Activated CD4-positive, alpha-beta T cell treated with anti-CD3 and anti-CD28 coated beads for 24 hours (primary cell): ENCODE measurements at places on chromosomes 3 and 15.

GRCh38 chr3:48439820-48440589, at the start of the genes CCDC51 and TMA7:
TSS of gene CCDC51 (minus strand) at chr3:48440119. CDS start at chr3:48435128, 4,991 bp downstream.
TSS of gene TMA7 (plus strand) at chr3:48440257. CDS start at chr3:48440297, 40 bp downstream.
- peak; percentile 96 for DNase-seq

DNA sequence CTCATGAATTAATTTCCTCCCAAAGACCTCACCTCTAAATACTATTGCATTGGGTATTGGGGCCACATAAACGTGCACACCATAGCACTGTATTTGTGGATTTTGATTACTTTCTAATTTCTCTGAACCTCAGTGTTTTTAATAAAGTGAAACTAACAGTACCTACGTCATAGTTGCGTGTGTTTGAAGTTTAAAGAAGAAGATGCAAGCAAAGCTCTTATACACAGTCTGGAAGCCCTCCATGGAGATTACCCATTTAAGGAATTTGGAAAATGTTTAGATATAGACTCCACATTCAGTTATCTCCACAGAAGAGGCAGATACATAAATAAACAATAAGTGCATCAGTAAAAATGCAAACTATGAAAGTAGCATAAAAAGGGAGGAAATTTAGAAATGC, 581.1 kb upstream of the GBE1 start:
- DNase-seq = no peak

- no peak for DNase-seq
Observed at GRCh38 chr3:8237893-8238292, 263.7 kb upstream of the LMCD1 start.

DNA sequence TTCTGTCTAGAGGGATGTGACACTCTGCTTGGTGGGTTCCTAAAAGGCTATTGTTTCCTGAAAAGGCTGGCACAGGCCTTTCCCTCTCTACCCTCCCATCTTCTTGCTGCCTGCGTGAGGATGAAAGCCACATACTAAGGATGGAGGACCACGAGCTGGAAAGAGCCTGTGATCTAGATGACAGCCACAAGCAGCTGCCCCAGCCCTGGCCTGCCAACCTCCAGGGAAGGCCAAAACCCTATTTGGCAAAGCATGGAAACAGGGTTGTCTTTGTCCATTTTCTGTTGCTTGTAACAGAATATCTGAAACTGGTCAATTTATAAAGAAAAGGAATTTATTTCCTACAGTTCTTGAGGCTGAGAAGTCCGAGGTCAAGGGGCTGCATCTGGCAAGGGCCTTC, 144.5 kb downstream of the FBLN2 start:
- DNase-seq = no peak

GRCh38 chr3:41599127-41599484, 362.8 kb downstream of the ULK4 start:
- DNase-seq = no peak

GRCh38 chr3:150094150-150094933, 123.6 kb upstream of the PFN2 start:
- DNase-seq = no peak

DNA sequence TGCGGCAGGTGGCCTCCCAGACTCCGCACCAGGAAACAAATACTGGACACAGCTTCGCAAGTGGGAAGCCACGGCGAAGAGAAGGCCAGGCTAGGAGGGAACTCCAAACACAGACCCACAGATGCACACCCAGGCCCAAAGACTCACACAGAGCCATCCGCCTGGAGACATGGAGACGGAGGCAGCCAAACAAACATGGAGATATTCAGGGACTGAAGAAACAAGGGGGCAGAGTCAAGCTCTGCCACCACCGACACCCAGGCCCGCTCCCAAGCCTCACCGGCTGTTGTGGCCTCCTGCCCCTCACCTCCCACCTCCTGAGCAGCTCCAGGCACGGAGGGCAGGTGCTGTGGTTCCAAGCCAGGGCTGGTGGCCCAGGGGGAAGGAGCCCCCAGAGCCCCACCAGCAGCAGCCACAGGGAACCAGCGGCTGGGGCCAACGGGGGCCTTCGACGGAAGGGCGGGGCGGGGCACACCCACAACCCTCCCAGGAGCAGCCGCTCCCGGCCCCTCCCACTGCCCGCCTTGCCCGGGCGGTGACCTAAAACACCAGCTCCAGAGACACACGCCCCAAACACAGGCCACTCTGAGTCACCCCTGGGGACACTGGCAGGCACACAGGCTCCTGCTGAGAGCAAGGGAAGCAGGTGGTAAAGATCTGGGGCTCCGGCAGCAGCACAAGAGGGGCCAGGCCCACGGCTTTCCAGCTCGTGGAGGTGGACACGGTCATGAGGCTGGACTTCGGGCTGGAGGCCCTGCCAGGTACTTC, 31.9 kb downstream of the TNK2 start:
- DNase-seq = no peak

DNA sequence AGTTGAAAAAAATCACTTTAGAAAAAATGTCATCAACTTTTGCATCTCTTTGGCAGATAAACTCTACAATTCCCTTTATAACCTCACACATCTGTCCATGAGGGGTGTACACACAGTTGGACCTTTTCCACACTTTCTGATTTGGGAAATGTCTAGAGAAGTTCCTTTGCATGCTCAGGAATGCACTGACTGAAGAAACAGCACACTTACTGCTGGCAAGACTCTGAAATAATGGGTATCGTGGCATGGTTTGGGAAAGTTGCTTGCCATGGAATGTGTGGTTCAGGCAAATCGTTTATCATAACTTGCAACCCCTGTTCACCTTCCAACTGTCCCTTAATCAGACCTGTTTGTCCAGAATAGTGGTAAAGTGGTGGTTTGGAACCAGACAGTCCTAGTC, 135.3 kb upstream of the TGFBR2 start:
- no peak for DNase-seq

DNA sequence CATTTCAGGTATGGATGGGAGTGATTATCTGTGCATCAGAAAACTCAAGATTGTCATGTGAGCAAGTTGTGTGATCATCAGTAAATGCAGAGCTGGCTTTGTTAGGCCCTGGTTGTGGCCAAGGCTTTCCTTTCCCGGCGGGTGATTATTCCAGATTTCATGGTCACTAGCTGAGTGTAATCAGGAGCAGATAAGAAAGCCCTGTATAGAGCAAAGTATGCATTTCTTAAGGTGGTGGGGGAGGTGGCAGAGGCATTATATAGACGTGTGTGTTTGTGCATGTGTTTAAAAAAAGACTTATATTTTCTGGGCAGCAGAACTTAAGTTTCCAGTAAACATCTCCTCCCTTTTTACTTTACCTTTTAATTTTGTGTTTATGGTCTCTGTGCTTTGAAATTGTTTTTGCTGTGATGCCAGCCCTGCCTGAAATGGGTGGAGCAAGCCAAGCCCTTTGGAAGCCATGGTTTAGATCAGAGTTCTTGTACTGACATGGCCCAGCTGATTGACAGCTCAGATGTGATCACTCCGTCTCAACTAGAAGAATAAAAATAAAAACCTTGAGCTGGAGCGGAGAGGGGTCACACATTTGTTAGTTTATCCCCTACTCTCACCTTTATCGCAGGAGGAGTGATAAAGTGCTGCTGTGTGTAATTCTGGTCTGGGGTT, 22.2 kb downstream of the SMAD3 start:
- no peak for DNase-seq

DNA sequence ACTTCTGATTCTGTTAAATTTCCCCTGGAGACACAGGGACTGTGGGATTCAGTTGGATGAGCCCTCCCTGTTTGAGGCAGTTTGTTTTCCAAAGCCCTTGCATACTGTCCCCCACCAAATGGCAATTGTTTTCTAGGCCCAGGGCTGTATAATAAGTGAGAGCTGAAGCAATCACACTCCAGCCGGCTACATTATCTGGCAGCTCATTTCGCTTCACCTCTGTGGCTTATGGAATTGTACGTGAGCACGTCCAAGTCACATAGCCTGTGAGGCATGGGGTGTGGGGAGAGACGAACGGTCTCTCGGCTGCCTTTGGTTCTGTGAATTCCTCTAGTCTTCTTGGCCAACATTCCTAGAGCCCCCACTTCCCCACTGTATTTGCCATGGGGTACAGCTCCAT, 10.7 kb downstream of the RBP2 start:
- no peak for DNase-seq

GRCh38 chr15:49507261-49507660, 84.2 kb downstream of the FGF7 start:
- no peak for DNase-seq

DNA sequence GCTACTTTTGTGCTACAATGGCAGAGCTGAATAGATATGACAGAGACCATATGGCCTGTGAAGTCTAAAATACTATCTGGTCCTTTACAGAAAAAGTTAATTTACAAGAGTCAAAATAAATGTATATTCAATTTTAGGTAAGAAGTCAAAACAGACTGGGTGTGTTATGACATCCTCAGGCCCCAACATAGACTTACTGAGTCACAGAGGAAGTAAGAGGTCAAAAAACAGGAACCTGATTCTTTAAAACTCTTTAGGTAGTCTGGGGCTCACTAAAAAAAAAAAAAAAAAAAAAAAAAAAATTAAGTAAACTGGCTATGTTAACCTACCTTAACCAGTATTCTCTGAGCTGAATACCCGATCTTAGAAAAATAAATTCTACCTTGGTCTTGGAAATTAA, 13.1 kb downstream of the DNAAF4 start:
- DNase-seq = no peak
